HFFc6 (cell line): ENCODE measurements at places on chromosomes 5 and 9. TPM values are rescaled to one million over a fixed set of nuclear protein-coding genes. Genes with fewer than 3 reads are reported as not detected.
A peak's percentile ranks its signal among the peaks of the same experiment; 100 is the strongest.

The CEL gene
- total RNA-seq = 0.27 to 0.51 TPM (median 0.43 TPM) in 3 replicates

The IQGAP2 gene
- 0.12 to 0.21 TPM in 2 of 3 replicates, not detected in the other for total RNA-seq

The HTR1A gene
- not detected in 3 replicates for total RNA-seq

The ZMAT2 gene
- total RNA-seq = 56.7 to 68.5 TPM (median 66.9 TPM) in 3 replicates

The CFAP90 gene
- total RNA-seq = not detected in 3 replicates

DNA sequence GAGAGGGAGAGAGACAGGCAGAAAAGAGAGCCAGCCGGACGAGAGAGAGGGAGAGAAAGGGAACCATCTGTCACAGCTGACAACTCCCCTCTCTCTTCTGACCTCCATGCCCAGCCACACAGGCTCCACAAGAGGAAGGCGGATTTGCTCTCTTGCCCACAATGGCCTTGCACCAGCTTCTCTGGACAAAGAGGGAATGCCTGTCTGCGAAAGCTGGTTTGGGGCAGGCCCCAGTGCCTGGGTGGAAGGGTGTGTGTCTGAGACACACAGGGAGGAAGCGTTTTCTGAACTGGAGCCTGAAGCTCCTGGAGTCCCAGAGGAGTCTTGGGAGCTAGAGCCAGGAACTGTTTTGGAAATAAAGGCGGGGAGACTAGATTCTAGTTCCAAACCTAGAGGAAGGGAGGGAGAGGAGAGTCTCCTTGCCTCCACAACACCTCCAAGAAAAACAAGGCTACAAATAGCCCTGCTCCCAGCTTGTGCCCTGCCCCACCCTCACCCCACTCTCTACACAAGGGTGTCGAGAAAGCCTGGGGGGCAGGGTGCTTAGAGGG, 12.5 kb downstream of the C1QTNF2 start:
- H3K36me3 ChIP-seq = no peaks in the 10 kb centered on the region
- peaks cover 5% of the 10 kb centered on the region; the same call in 1 of the 2 replicates for H3K4me1 ChIP-seq
- peaks cover 8% of the 10 kb centered on the region for H3K27me3 ChIP-seq
- DNase-seq = no peak

- H3K27ac ChIP-seq = no peak overlapping the region
- H3K4me3 ChIP-seq = no peak overlapping the region
Observed at GRCh38 chr5:103589357-103589756, 26.8 kb upstream of the NUDT12 start.

The CDC25C gene
- total RNA-seq = 3.1 and 8.3 TPM in 2 replicates

GRCh38 chr5:68562308-68562707, 346.8 kb downstream of the PIK3R1 start:
- peaks cover 8% of the 10 kb centered on the region; the same call in 1 of the 2 replicates for H3K4me1 ChIP-seq
- no peak overlapping the region for H3K4me3 ChIP-seq
- no peak overlapping the region for H3K27ac ChIP-seq
- H3K27me3 ChIP-seq = peaks cover 1% of the 10 kb centered on the region; the same call in 1 of the 2 replicates
- DNase-seq = peak; percentile 59

The PLK2 gene
- 46.7 to 73.9 TPM (median 72.9 TPM) in 3 replicates for total RNA-seq

GRCh38 chr9:35757226-35757891, 3.3 kb upstream of the MSMP start:
- DNase-seq = no peak
- peaks cover 6% of the 10 kb centered on the region for H3K27me3 ChIP-seq
- peak overlapping the region; percentile 72 for H3K4me3 ChIP-seq
- H3K4me1 ChIP-seq = peaks cover 25% of the 10 kb centered on the region
- peaks cover 19% of the 10 kb centered on the region for H3K36me3 ChIP-seq

- H3K4me3 ChIP-seq = no peak overlapping the region
- no peak overlapping the region for H3K27ac ChIP-seq
- peaks cover 47% of the 10 kb centered on the region for H3K36me3 ChIP-seq
- no peak for DNase-seq
- peaks cover 9% of the 10 kb centered on the region for H3K4me1 ChIP-seq
Observed at GRCh38 chr5:177276886-177277285, 26.6 kb downstream of the RAB24 start.

GRCh38 chr9:93702261-93702660, 125.9 kb downstream of the PHF2 start:
- H3K27me3 ChIP-seq = peaks cover 1% of the 10 kb centered on the region; the same call in 1 of the 2 replicates
- H3K4me1 ChIP-seq = no peaks in the 10 kb centered on the region
- H3K36me3 ChIP-seq = no peaks in the 10 kb centered on the region
- H3K4me3 ChIP-seq = no peak overlapping the region
- DNase-seq = no peak
- no peak overlapping the region for H3K27ac ChIP-seq

- no peak overlapping the region for H3K27ac ChIP-seq
- H3K27me3 ChIP-seq = no peaks in the 10 kb centered on the region
- H3K36me3 ChIP-seq = no peaks in the 10 kb centered on the region; the same call in 1 of the 2 replicates
- H3K4me3 ChIP-seq = no peak overlapping the region
Observed at GRCh38 chr5:75685141-75685540, 32.1 kb downstream of the POC5 start.

DNA sequence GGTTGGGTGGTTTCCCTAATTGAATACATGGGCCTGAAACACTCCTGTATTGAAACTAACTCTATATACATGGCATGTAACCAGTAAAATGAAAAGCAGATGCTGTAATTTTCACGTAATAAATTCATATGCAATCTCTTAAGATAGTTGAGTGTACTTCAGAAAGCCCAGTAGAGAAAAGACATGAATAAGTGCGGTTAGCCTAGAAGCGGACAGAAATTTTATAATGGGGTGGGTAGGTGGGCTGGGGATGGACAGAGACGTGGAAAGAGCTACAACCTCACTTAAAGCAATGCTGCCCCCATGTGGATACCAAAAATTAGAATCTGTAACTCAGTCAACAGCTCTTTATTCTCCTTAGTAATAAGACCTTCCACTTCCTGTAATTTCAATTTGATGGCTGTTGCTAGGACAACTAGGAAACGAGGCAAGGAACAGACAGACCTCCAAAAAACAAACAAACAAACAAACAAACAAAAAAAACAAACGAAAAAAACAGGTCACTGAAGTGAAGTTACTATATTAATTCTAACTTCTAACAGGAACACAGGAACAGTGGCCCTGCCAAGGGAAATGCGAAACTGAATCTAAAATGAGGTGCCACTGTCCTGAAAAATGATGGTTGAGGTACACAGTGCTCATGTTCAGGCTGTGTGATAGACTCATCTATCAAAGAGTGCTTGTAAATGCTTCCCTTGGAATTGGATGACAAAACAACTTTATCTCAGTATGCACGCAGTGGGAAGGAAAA, 103.4 kb upstream of the GNA14 start:
- peak; percentile 52 for DNase-seq
- peak overlapping the region; percentile 11; the same call in 1 of the 2 replicates for H3K4me3 ChIP-seq
- H3K4me1 ChIP-seq = peaks cover 55% of the 10 kb centered on the region
- no peaks in the 10 kb centered on the region for H3K27me3 ChIP-seq
- peaks cover 12% of the 10 kb centered on the region for H3K36me3 ChIP-seq
- peak overlapping the region; percentile 44 for H3K27ac ChIP-seq

The NUTM2G gene
- not detected in 2 replicates for total RNA-seq

The PHF24 gene
- not detected in 3 replicates for total RNA-seq

DNA sequence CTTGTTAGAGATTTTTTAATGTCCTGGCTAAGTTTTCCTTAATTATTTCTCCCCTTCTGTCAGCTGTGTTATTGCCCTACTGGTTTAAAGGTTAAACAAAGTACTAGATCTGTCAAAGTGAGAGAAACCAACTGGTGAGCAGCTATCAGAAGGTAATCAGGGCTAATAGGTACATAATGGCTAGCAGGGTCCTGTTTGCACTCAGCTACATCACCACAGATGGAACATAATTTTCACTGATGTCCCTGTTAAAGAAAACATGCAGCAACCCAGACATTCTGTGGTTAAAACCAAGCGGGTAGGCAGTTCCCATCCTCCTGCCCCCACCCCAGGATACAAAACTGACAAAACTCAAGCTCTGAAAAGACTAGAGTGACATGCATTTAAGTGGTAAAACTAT, 473.9 kb downstream of the NR2F1-AS1 start:
- H3K4me1 ChIP-seq = peaks cover 5% of the 10 kb centered on the region; the same call in 1 of the 2 replicates
- H3K4me3 ChIP-seq = no peak overlapping the region
- H3K27me3 ChIP-seq = no peaks in the 10 kb centered on the region; the same call in 1 of the 2 replicates

- peaks cover 6% of the 10 kb centered on the region for H3K27me3 ChIP-seq
- no peak overlapping the region for H3K4me3 ChIP-seq
- H3K27ac ChIP-seq = no peak overlapping the region
- DNase-seq = no peak
Observed at GRCh38 chr5:94832685-94833084, 214.2 kb downstream of the SLF1 start.

DNA sequence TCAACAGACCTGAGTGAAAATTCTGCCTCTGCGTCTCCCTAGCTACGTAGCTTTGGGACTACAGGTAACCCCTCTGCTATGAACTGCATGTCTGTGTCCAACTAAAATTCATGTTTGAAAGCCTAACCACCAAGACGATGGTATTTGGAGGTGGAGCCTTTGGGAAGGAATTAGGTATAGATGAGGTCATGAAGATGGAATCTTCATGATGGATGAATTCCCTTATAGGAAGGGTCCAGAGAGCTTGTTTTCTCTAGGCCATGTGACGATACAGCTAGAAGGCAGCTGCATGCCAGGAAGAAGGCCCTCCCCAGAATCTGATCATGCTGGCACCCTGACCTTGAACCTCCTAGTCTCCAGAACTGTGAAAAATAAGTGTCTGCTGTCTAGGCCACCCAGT, 296.4 kb downstream of the SLIT3 start:
- H3K27me3 ChIP-seq = no peaks in the 10 kb centered on the region; the same call in 1 of the 2 replicates
- no peak for DNase-seq
- H3K36me3 ChIP-seq = no peaks in the 10 kb centered on the region
- H3K4me1 ChIP-seq = peaks cover 5% of the 10 kb centered on the region
- no peak overlapping the region for H3K27ac ChIP-seq
- no peak overlapping the region for H3K4me3 ChIP-seq

GRCh38 chr9:27368316-27368985, 71.5 kb upstream of the EQTN start:
- H3K4me3 ChIP-seq = no peak overlapping the region
- no peaks in the 10 kb centered on the region for H3K36me3 ChIP-seq
- no peak for DNase-seq
- H3K4me1 ChIP-seq = no peaks in the 10 kb centered on the region

The PCDHGA4 gene
- 3.7 to 4.4 TPM (median 3.9 TPM) in 3 replicates for total RNA-seq

- H3K4me1 ChIP-seq = peaks cover 7% of the 10 kb centered on the region; the same call in 1 of the 2 replicates
- no peaks in the 10 kb centered on the region for H3K36me3 ChIP-seq
- DNase-seq = no peak
- H3K27ac ChIP-seq = no peak overlapping the region
Observed at GRCh38 chr5:91053741-91054025, 329.4 kb downstream of the ARRDC3 start.

The FBP2 gene
- total RNA-seq = not detected in 3 replicates

The CXCL14 gene
- 0.17 TPM in 1 of 3 replicates, not detected in the others for total RNA-seq

GRCh38 chr5:115475788-115476187, 68.8 kb downstream of the FEM1C start:
- no peak overlapping the region for H3K27ac ChIP-seq
- H3K4me1 ChIP-seq = 0 out of 2 replicates have a peak, but pooled peaks cover 6% of the 10 kb centered on the region
- no peaks in the 10 kb centered on the region for H3K36me3 ChIP-seq

The PTCD2 gene
- total RNA-seq = 11.3 to 15.9 TPM (median 14.4 TPM) in 3 replicates

GRCh38 chr5:174314261-174314660, 268.8 kb downstream of the NSG2 start:
- H3K4me1 ChIP-seq = no peaks in the 10 kb centered on the region
- H3K36me3 ChIP-seq = no peaks in the 10 kb centered on the region
- H3K4me3 ChIP-seq = no peak overlapping the region
- peaks cover 4% of the 10 kb centered on the region for H3K27me3 ChIP-seq
- DNase-seq = no peak

GRCh38 chr5:149831492-149831891, 101.4 kb downstream of the PPARGC1B start:
- no peaks in the 10 kb centered on the region for H3K36me3 ChIP-seq
- H3K27ac ChIP-seq = no peak overlapping the region
- H3K27me3 ChIP-seq = peaks cover 18% of the 10 kb centered on the region
- no peak overlapping the region for H3K4me3 ChIP-seq
- peaks cover 8% of the 10 kb centered on the region for H3K4me1 ChIP-seq

The EIF4E1B gene
- total RNA-seq = not detected in 3 replicates

GRCh38 chr5:14727428-14727865, 62.9 kb downstream of the OTULIN start:
- H3K36me3 ChIP-seq = peaks cover 11% of the 10 kb centered on the region; the same call in 1 of the 2 replicates
- peaks cover 29% of the 10 kb centered on the region for H3K4me1 ChIP-seq
- H3K4me3 ChIP-seq = no peak overlapping the region
- peaks cover 9% of the 10 kb centered on the region for H3K27me3 ChIP-seq

GRCh38 chr9:133205996-133206931, 2.8 kb downstream of the OBP2B start:
- no peaks in the 10 kb centered on the region for H3K4me1 ChIP-seq
- no peak overlapping the region for H3K27ac ChIP-seq
- no peaks in the 10 kb centered on the region for H3K36me3 ChIP-seq
- peaks cover 30% of the 10 kb centered on the region for H3K27me3 ChIP-seq
- no peak overlapping the region for H3K4me3 ChIP-seq

DNA sequence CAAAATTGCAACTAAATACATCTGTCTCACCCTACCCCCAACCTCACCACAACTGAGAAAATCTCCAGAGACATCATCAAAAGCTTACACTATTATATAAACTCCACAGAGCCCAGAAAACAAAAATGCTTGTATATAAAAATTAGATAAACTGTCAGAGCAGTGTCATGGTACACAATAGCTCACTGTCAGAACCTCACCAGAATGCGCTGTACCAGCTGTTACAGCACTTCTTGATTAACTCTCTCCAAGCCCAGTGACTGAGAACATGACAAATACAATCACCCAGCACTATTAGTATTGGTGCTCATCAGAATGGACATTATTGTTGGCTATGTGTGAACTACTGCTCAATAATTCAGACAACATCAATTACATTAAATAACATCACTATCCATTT, 65.7 kb downstream of the ZDHHC21 start:
- no peak overlapping the region for H3K27ac ChIP-seq
- no peak overlapping the region for H3K4me3 ChIP-seq

The CER1 gene
- total RNA-seq = not detected in 3 replicates

The NACC2 gene
- 37.7 to 42.1 TPM (median 41.3 TPM) in 3 replicates for total RNA-seq

DNA sequence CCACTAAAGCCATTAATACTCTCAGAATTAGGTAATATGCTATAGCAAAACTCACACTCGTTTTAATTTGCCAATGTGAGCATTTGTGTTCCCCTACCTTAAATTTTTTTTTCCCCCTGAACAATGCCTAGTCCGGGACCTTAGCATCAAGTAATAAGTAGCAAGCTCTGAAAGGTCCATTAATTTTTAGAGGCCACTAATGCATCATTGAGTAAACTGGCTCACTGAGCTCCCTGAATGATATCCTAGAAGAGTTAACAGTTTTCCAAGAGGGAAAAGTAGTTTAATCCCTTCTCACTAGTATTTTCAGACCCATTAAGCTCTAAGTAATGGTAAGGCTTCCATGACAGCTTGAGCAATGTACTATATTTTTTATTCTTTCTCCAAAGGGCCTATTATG, 242.2 kb downstream of the MAT2B start:
- no peaks in the 10 kb centered on the region for H3K36me3 ChIP-seq
- peaks cover 1% of the 10 kb centered on the region for H3K27me3 ChIP-seq
- no peaks in the 10 kb centered on the region for H3K4me1 ChIP-seq
- no peak overlapping the region for H3K27ac ChIP-seq
- no peak overlapping the region for H3K4me3 ChIP-seq
- DNase-seq = no peak

- H3K27me3 ChIP-seq = no peaks in the 10 kb centered on the region; the same call in 1 of the 2 replicates
- peak overlapping the region; percentile 81 for H3K27ac ChIP-seq
- H3K4me1 ChIP-seq = peaks cover 27% of the 10 kb centered on the region
- peaks cover 17% of the 10 kb centered on the region for H3K36me3 ChIP-seq
- H3K4me3 ChIP-seq = peak overlapping the region; percentile 27
- peak; percentile 97 for DNase-seq
Observed at GRCh38 chr5:132215329-132215728, 12.3 kb downstream of the P4HA2 start.

The AGXT2 gene
- not detected in 3 replicates for total RNA-seq
